ENCODE measurements at places on chromosomes 1 and 21. TPM values are rescaled to one million over a fixed set of nuclear protein-coding genes. Genes with fewer than 3 reads are reported as not detected.

Gene ANKRD35
- 3.1 TPM for total RNA-seq

Gene DVL1
- total RNA-seq, result 51.4 TPM

Gene OLIG2
- total RNA-seq, result 0.06 TPM

Gene HSPB7
- total RNA-seq, result 7.3 TPM

Data from metanephros (tissue), 2 donors.